ENCODE measurements at places on chromosomes 5 and 9.

DNA sequence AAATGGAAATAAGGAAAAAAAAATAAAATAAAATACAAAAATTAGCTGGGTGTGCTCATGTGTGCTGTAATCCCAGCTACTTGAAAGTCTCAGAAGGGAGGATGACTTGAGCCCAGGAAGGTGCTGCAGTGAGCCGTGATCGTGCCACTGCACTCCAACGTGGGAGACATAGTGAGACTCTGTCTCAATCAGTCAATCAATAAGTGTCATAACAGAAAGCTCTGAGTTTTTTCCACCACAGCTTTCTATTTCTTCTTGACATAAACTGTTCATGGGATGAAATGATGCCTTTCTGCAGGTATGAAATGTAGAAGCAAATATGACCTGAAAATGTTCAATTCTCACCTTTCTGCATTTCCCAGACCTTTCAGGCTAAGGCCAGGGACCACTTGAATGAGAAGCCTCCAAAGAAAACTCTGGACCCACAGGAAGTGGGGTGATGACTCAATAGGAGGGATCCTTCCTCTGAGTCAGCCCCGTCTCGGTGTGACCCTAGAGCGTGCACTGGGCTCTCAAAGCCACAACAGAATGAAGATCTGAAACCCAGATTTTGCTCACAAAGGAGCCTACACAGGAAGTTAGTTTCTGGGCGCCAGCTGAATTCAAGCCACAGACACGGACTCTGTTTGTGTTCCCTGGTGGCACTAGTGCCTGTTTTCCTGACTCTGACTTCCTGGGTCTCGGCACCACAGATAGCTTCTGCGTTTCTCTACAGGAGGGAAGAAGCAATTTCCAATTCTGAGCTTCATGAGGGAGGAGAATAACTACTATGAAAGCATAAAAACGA, 62.0 kb downstream of the ANKH start:
- peak; percentile 85 for DNase-seq

GRCh38 chr5:122447072-122447471, 135.0 kb downstream of the SNCAIP start:
- DNase-seq, result no peak

DNA sequence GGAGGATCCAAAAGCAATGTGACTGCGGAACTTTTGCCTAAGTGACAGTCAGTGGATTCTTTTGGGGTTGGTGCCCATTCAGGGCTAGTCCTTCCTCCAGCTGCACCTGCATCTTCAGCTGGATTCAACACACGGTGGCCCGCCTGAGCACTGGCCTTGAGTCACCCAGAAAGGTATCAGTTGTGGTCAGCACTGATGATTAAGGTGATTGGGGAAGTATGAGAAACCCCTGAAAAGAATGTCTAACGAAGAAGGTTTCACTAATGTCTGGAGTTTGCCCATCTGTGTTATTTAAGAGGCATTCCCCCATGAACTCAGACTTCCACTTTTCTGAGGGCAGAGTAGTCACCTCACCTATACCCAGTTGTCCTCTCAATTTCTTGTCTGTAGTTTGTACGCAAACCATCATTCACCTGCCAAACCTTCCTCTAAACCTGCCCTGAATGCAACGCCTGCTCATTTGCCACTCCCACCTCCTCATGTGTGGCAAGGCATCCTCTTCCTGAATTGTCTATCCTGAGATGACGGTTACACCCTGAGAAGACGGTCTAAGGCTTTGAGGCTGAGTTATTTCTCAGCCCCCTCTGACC, 27.2 kb downstream of the CSF2 start:
- no peak for DNase-seq

DNA sequence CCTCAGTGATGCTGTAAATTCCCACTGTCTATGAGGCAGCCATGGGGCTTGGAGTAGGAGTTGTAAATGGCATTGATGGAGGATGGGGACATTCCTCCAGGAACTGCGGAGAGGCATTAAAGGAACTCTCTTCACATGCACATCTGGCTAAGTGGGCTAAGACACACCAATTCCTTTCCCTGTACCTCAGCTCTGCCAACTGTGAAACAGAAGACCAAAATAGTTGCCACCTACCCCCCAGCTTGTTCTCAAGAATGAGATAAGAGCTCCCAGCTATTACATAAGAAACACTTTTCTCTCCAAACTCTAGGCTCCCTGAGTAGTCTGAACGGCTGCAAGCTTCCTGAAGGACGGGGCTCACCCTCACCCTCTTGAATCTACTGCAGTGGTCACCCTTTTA, 144.6 kb upstream of the SLC30A5 start:
- DNase-seq, result no peak

DNA sequence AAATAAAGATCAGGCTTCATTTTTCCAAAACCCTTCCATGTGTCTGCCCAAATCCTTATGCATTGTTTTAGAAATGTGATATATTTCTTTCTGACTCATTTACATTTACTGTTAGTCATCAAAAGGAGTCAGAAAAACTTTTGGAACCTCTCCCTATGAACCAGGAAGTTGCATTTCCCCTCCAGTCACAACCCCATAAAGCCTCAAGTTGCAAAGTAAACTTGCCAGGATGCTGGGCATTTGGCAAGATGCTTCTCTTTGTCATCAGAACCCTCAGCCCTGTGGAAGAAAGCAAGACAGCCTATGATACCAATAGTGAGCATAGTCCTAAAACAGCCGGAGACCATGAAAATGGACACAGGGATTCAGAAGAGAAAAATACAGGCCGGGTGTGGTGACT, 84.2 kb downstream of the MUSK start:
- DNase-seq, result peak; percentile 94

DNA sequence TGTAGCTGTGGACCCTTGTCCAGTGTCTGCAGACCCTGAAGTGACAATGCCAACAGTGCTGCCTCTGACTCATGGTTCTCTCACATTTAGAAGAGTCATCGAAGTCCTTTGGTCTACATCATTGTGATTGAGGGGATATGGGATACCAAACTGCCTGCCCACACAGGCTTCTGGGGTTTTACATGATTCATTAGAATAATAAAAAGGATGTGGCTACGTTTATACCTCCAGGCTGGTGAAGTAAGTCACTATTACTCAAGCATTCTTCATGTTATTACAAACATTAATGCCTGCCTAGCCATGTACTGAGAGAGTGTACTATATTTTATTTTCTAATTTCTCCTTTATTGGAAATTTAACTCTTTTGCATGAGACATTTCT, 365.7 kb downstream of the SPATA31D1 start:
- DNase-seq, result peak; percentile 71

GRCh38 chr9:38486056-38486615, 61.9 kb upstream of the IGFBPL1 start:
- no peak for DNase-seq

DNA sequence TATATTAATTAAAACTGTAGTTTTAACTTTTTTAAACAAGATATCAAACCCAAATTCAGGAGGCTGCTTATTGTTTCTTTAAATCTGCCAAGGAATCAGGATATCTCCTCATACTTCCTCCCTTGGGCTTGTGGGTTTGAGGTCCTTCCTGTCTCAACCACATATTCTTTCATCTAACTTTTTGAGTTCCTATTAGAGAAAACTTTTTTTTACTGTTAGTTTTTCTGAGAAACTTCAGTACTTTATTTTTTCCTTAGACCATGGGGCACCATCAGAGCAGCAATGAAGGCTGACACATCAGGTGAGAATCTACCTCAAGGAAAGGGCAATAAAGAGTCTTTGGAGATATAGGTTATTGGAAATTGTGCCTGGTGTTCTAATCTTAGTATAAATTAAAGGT, 56.7 kb downstream of the TSSK1B start:
- no peak for DNase-seq
